ENCODE measurements at places on chromosomes 5 and 9.
A peak's percentile ranks its signal among the peaks of the same experiment; 100 is the strongest.

DNA sequence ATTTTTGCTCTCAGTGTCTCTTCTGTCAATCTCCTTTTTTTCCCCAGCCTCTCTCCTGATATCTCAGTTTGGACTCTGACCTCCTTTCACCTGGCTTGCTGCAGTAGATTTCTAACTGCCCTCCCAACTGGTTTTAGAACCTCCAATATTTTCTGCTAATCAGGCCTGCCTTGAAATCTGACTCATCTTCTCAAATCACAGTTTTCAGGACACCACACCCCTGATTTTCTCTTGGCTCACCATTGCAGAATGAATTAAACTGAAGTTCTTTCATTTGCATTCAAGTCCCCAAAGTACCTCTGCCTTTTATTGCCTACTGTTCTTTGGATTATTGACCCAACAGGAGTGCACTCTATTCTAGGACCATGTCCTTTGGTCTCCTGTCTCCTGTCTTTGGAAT is 310.4 kb upstream of the TRPC7 start:
- DNase-seq, result no peak

GRCh38 chr5:17619354-17619753 is 9.2 kb downstream of the TAF11L12 start:
- DNase-seq, result no peak

GRCh38 chr5:93384026-93384425 is 197.0 kb downstream of the NR2F1-AS1 start:
- no peak for DNase-seq

DNA sequence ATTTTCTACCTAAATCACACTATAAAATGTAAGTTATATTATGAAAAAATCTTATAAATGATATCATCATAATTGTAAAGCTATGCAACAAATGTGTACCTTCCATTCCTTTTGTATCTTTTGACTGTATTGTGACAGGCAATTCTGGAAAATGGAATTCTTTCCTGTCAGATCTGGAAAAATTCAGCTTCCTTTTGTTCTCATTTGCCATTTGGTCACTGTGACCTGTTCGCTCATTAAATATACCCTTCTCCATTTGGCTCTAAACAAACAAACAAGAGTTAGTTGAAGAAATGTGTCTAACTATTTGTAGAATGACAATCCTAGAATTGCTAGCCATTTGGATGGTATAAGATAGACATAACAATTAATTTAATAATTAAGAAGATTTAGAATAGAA is 62.7 kb downstream of the CDKL3 start:
- DNase-seq, result no peak

DNA sequence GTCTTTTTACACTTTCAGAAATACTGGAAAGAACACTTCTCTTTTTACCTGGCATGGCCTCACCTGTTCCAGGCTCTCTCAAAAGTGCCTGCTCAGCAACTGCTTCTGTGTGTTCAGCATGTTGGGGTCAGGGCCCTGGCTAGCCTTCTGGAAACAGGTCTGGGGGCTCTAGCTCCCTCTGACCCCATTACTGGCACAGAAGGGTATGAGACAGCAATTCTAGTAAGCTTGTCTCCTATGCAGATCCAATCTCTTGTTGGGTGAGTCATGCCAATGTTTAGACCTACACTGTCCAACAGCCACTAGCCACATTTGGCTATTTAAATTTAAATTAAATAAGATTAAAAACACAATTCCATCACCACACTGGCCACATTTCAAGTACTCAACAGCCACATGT is 80.8 kb downstream of the MAPKAP1 start:
- DNase-seq, result no peak

GRCh38 chr9:130933114-130934046 is 5.7 kb downstream of the FIBCD1 start:
- no peak for DNase-seq

DNA sequence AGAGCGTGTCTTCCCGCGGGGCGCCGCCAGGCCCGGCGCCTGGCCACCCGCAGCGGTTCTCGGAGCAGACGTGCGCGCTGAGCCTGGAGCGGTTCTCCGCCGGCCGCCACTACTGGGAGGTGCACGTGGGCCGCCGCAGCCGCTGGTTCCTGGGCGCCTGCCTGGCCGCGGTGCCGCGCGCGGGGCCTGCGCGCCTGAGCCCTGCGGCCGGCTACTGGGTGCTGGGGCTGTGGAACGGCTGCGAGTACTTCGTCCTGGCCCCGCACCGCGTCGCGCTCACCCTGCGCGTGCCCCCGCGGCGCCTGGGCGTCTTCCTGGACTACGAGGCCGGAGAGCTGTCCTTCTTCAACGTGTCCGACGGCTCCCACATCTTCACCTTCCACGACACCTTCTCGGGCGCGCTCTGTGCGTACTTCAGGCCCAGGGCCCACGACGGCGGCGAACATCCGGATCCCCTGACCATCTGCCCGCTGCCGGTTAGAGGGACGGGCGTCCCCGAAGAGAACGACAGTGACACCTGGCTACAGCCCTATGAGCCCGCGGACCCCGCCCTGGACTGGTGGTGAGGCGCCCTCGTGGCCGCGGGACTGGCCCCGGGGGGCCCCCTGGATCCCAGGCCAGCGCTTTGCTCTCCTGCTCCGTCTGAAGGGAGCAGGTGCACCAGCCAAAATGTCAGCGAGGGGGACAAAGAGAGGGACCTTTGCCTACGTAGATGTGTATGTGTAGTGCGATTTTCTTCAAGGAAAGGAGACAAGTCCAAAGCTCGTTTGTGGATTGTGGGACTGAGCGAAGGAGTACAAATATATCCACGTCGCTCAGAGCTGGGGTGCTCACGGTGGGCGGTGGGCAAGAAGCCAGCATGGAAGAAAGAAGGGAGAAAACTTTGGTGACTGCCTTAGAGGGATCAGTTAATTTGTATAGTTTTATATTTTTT is 19.5 kb downstream of the BTNL9 start:
- no peak for DNase-seq

DNA sequence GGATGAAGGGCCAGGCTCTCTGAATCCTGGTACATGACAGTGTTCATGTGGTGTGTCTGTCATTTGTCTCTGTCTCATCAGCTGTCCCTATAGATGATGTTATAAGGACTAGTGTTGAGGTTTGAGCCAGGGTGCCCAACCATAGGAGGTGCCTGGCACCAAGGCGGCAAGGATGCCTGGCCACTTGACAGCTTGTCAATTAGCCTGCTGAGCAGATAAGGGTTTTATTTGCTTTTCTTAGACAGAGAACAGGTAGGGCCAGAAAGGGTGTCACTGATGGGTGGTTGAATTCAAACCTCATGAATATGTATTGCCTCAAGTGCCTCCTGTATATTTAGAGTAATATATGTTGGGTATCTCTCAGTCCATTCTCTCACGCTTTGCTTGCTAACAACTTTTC is 30.1 kb upstream of the AUH start:
- DNase-seq, result no peak

GRCh38 chr9:4382722-4383317 is 83.0 kb upstream of the GLIS3 start:
- peak; percentile 26 for DNase-seq

- DNase-seq, result no peak
Measured at GRCh38 chr9:115225459-115226116, 107.6 kb upstream of the TNC start.

- no peak for DNase-seq
Measured at GRCh38 chr5:103428411-103428871, 134.1 kb downstream of the NUDT12 start.

DNA sequence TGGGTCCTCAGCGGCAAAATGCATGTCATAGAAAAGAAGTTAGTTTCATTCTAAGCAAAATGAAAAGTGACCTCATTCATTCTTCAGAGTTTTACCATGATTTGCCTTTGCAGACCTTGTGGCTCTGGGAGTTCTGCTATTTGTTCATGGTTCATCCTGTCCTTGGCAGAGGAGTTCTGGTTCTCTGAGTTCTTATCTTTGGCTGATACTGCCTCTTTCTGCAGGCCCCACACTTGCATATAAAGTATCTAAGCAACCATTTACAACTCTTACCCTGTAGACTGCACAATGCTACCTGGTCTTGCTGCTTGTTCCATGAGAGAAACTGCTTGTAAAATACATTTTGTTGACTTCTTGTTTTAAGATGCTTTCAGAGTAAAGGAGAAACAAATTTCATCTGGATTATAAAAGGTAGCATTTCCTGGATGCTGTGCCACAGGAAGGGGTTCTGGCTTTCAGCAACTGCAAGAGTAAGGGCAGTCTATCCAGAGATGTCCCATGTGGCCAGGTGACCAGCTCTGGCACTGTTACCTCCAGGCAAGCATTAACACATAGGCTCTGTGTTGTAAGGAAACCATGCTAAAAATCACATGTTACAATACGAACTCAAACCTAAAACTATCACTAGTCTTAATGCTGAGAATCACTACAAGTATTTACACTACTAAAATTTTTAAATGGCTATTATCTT is 513.2 kb downstream of the SPOCK1 start:
- no peak for DNase-seq

DNA sequence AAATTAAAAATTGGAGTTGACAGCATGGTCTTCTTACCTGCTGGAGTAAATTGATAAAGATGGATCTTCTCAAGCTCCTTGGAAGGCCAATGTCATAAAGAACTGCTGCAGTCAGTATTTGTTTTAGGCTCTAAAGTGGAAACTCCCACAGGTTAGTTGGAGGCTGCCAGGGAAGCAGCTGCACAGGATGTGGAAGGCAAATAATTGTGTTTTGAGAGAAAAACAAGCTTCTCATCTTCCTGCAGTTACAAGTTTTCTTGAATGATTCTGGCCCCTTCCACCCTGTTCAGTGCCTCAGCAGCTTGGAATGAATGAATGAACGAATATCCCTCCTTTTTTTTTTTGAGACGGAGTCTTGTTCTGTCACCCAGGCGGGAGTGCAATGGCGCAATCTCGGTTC is 13.9 kb downstream of the MROH2B start:
- DNase-seq, result no peak

GRCh38 chr5:45596320-45596719 is 99.9 kb downstream of the HCN1 start:
- peak; percentile 6 for DNase-seq

- no peak for DNase-seq
Measured at GRCh38 chr5:113340537-113340936, 94.3 kb downstream of the TSSK1B start.

DNA sequence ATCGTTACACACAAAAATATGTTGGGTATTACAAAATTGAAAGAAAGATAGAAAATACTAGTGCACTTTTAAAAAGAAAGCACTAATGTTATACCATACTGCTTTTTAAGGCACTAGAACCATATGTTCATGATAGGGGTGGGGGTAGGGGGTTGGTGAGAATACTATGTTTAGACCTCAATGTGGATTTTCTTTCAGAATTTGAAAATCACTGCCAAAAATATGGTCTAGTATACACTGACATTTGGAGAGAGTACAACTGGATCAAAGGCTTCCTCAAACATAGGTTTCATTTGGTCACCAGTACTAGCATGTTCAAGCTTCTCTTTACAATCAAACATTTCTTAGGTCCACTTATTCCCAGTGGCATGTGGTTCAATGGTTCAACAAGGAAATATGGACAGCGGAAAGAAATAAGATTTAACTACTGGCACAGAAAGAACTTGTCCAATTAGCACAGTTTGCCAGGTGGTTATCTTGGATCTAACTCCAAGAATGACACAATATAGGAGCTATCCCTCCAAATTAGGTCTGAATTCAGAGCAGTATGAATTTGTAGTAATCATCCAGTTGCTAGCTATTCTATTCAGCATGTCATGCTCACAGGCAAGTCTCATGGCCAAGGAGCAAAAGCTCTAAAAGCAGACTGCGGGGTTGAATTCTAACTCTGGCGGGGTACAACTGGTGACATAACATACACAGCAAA is 139.3 kb downstream of the SLC24A2 start:
- no peak for DNase-seq

DNA sequence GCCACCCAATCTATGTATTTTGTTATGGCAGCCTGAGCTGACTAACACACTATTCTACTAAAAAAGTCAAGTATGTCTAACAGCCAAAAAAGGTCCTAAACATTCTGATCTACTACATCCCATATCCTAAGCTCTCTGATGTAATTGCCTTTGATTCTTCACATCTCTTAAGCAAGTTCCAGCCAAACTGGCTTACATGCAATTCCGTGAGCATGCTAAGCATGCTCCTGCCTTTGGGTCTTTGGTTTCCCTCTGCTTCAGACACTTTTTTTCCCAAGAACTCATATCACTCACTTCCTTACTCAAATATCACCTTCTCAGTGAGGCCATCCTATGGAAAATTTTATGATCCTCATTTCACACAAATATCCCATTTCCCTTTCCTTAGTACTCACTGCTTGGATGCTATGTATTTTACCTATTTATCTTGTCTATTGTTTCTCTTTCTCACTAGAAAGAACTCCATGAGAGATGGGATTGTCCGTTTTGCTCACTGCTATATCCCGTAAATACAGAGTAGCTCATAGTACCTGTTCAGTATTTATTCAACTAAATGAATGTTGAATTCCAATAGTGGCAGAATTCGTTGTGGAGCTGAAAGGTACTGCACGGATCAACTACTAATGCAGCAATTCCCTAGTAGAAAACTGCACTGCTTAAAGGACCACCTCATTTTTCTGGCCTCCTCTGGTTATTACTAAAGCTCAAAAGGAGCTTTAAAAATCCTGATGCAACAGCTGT is 2.3 kb upstream of the SLC12A2 start:
- no peak for DNase-seq

DNA sequence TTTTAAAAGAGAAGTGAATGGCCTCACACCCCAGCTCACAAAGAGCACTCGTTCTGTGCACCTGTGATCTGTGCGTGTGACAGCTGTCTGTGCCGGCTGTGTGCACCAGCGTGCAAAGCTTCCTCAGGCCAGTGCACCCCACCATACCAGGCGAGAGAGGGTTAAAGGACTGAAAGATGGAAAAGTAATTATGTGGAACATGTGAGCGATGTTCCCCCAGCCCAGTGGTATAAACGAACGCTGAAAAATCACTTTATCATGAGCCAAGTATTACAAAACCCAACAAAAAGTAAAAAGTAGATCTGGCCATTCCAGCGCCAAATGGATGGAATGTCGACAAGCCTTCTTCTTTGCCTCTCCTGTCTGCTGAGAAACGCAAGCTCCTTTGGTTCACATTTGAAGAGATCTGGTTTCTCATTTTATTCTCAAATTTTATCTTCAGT is 53.7 kb downstream of the IPPK start:
- no peak for DNase-seq

DNA sequence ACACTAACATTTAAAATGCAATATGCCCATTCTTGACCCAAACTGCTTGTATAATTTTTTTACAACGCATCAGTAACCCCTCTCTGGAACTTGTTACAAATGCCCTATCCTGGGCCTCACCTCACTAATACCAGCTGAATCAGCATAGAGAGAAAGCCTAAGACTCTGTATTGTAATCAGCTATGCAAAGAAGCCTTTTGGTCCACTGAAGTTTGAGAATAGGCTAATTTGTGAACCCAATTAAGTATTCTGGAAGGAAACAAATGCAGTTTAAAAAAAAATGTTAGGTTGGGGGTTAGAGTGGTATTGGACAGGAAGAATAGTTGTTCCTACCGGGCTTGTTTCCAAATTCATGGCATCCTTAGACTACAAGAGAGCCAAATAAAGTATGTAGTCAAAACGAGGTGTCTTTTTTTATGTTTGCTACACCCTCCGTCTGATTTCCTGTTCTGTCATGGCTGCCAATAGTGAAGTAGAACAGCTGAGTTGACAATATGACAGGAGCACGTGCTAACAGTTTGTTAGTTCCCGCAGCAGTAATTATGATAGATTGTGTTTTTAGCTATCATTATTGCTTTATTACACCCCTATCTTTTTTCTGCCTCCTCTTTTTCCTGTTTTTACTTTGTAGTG is 1048.7 kb upstream of the NUDT12 start:
- no peak for DNase-seq

All from NCI-H1930 (cell line).